RWPE2 (cell line): ENCODE measurements at places on chromosomes 11 and 22.
A peak's percentile ranks its signal among the peaks of the same experiment; 100 is the strongest.

- no peak for DNase-seq
Measured at GRCh38 chr11:2302896-2303626, 1.2 kb downstream of the TSPAN32 start.

GRCh38 chr11:125062931-125063428 is at the start of gene SLC37A2:
Gene SLC37A2, plus strand, starts transcription at chr11:125063305. Its CDS starts 63 bp downstream, at chr11:125063368.
- peak; percentile 70 for DNase-seq

- no peak for DNase-seq
Measured at GRCh38 chr11:82557274-82557673, 176.4 kb downstream of the FAM181B start.

GRCh38 chr11:96906476-96906875 is 516.7 kb downstream of the JRKL start:
- no peak for DNase-seq

GRCh38 chr11:111759376-111759775 is 6.8 kb downstream of the PPP2R1B start:
- no peak for DNase-seq

DNA sequence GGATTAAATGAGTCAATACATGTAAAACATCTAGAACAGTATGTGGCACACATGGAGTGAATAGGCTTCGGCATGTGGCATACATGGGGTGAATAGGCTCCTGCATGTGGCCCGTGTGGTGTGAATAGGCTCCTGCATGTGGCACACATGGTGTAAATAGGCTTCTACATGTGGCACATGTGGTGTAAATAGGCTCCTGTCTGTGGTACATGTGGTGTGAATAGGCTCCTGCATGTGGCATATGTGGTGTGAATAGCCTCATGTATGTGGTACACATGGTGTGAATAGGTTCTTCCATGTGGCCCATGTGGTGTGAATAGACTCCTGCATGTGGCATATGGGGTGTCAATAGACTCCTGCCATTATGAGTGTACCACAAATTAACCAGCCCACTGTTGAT is 219.1 kb upstream of the KIRREL3 start:
- no peak for DNase-seq

DNA sequence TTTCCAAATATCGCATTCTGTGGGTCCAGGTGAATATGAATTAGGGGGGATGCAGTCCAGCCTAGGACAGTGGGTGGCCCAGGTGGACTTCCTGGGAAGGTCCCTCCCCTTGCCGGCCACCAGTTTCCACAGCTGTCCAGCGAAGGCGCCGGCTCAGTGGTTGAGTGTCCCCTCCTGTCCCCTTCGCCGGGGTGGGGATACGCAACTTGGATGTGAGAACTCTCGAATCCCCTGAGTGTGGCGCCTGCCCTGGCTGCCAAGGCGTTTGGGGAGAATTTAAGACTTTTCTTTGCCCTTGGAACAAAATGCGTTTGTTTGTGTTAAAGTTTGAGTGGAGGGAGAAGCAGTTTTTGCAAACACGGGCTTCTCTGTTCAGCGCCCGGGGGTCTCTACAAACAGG is 123.7 kb downstream of the KCNQ1OT1 start:
- DNase-seq: peak; percentile 61

GRCh38 chr11:42234451-42234951 is 775.0 kb upstream of the LRRC4C start:
- DNase-seq: no peak

GRCh38 chr11:36289226-36289852 is at the start of gene COMMD9:
Gene COMMD9, minus strand, starts transcription at chr11:36289424. Its CDS starts 12 bp downstream, at chr11:36289412.
- peak; percentile 96 for DNase-seq

DNA sequence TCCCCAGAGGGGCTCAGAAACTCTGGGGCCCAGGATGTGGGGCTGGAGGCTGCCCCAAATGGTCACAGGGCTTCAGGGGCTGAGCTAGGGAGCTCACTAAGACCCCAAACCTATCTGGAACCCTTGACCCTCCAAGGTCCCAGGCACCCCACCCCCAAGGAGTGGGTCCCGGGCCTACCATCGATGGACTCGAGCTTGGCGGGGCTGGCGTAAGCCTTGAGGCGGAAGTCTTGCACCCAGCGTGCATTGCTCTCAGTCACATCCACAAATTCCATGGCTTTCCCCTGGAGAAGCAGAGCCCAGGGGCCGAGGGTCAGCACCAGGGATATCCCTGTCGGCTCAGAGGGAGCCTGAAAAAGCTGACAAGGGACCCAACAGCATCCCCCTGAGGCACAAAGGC is 3.5 kb downstream of the GATD1 start:
- no peak for DNase-seq

GRCh38 chr11:113178381-113179070 is 135.9 kb upstream of the TTC12 start:
- no peak for DNase-seq

- no peak for DNase-seq
Measured at GRCh38 chr22:48952256-48953102, 875.2 kb downstream of the BRD1 start.

DNA sequence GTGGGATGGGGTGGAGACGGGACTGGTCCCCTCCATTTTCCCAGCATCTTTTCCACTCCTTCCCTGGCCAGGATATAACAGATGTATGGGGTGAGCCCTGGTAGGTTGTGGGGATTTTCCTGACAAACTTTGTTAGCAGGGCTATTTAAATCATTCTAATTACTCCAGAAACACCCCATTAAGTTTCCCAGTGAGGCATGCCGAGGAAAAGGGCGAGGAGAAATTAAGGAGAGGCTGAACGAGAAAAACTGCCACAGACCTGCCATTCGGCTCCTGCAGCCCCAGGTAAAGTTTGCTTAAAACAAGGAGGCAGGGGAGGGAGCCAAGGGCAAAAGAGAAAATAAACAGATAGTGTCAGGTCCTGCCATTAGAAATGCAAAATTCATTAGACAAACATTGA is 428.2 kb downstream of the BUD13 start:
- DNase-seq: no peak

- no peak for DNase-seq
Measured at GRCh38 chr11:3073029-3073435, 15.8 kb upstream of the CARS1 start.

DNA sequence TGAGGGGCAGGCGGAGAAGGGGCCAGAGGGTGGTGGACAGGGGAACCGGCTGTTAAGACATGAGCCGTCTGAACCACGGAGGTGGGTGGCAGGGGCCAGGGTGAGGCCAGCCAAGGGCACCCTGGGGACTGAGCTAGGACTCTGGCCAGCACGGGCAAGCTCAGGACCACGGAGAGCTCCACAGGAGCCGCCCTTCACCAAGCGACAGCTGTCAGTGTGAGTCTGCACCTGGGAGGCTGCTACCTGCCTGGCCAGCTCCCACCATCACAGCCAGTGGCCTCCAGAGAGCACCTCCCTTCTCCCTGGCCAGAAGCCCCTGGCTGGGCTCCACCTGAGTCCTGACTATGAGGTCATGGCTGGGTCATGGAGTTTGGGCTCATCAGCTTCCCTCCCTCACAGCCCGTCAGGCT is 21.6 kb downstream of the MGAT3 start:
- no peak for DNase-seq

DNA sequence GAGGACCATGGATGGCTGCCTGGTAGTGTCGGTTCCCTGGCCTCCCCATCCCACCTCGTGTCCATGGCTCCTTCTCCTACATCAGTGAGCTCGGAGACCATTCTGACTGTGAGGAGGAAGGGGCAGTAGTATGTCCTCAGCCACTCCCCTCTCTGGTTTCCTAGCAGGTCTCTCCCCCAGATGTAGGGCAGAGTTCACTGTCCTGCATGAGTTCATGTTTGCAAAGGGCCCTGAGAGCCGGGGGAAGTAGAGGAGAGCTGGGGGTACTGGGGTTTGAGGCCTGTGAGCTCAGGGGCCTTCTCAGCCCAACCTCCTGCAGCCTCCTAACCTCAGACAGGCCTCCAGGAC is 18.4 kb upstream of the ST3GAL4 start:
- peak; percentile 17 for DNase-seq

DNA sequence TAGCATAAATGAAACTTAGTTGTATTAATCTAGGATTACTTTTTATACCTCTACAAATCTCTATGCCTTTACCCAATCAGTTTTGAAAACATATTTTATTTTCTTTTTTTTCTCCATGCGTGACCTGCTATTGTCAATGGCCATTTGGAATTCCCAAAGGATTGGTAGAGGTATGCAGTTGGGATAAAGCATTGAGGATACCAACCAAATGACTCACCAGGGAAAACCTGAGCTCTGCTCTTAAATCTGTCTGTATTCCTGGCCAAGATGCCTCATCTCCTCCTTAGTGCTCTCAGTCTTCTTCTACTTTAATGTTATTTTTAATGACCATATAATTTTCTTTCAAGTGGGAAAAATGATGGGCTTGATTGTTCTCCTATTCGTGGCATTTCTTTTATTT is 61.9 kb downstream of the EHF start:
- no peak for DNase-seq
